Right ventricle myocardium superior (tissue), 1 donor: ENCODE measurements at places on chromosomes 7 and 10. TPM values are rescaled to one million over a fixed set of nuclear protein-coding genes. Genes with fewer than 3 reads are reported as not detected.

GRCh38 chr7:142808461-142808801 is 37.7 kb downstream of the PRSS2 start:
- no peak for DNase-seq

- DNase-seq, result no peak
Measured at GRCh38 chr7:154646126-154647013, 356.6 kb downstream of the PAXIP1 start.

- no peak for DNase-seq
Measured at GRCh38 chr10:112752288-112752687, 197.8 kb upstream of the TCF7L2 start.

The TMEM213 gene
- not detected for total RNA-seq

DNA sequence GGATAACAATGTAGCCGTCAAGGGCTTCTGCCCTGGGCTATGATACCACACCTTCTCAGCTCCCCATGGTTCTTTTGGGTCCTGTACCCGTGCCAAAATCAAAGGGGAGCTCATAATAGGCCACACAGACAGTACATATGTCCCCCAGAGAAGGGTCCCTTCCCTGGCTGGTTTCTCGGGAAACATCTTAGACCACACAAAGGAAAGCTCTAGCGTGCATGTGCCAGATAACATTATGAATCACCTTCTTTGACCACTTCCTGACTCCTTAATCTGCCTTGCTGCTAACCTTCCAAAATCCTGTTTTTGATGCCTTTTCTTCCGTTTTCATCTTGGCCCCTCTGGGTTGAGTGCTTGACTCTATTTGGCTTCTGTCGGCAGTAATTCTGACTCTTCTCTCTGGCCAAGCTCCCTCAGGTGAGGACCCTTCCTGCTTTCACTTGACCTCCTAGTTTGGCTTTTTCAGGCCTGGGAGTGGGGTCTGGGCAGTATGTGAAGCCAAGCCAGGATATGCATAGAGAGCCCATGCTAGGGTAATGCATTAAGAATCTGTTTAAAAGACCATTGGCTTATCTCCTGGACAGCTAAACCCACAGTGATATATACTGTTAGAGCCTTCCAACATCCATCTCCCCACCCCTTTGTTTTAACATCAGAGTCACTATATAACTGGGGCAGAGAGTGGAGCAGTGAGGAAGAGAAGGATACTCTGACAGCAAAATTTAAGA is 84.8 kb downstream of the ANLN start:
- no peak for DNase-seq

GRCh38 chr7:14258441-14258840 is 269.0 kb upstream of the ETV1 start:
- no peak for DNase-seq

GRCh38 chr10:77070346-77070745 is 567.3 kb downstream of the KCNMA1 start:
- no peak for DNase-seq

DNA sequence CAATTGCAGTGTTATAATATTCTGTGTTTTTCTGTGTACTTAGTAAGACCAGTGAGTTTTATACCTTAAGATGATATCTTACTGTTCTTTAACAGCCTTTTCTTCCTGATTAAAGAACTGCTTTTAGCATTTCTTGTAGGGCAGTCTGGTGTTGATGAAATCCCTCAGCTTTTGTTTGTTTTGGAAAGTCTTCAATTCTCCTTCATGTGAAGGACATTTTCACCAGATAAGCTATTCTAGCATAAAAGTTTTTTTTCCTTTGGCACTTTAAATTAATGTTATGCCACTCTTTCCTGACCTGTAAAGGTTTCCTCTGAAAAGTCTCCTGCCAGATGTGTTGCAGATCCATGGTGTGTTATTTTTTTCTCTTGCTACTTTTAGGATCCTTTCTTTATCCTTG is 1059.8 kb downstream of the LRMDA start:
- DNase-seq, result no peak

GRCh38 chr7:138030679-138031351 is 28.9 kb upstream of the CREB3L2 start:
- no peak for DNase-seq

DNA sequence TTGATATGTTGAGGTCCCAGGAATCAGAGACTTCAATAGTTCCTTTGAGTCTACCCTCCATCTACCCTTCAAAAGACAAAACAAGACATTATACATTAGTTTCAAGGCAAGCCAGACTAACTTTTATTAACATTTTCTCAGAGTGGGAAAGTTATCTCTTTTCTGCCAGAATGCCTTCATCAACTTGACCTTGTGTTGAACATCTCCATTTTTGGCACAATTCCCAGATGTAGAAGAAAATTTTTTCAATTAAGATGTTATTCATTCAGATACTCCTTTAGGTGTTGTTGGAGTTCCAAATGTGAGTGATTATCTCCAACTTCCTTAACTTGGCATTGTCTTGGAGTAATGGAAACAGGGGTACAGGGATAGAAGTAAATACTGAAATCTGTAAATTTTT is 59.1 kb downstream of the NRF1 start:
- no peak for DNase-seq

- peak; percentile 50 for DNase-seq
Measured at GRCh38 chr7:418636-419280, 100.9 kb downstream of the PDGFA start.

DNA sequence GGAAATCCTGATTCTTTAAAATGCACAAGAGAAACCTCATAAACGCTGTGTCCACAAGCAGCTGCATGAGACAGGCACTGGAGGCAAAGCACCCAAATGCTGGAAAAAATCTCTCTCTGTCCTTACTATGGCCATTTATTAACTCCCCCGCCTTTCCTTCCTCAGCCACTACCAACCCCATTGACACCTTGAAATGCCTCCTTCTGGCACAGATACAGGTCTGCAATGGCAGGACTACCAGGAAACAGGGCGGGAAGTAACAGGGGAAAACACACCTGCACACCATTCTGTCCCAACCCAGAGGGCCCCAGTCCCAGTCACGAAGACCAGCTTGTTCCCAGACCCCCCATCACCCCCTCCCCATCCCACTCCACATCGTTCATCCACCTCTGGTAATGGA is 224.3 kb downstream of the PARD3 start:
- DNase-seq, result no peak

- no peak for DNase-seq
Measured at GRCh38 chr7:117323305-117323850, 520 bp upstream of the WNT2 start.
